GM23338 (cell line): ENCODE measurements at places on chromosomes 2 and 18.

DNA sequence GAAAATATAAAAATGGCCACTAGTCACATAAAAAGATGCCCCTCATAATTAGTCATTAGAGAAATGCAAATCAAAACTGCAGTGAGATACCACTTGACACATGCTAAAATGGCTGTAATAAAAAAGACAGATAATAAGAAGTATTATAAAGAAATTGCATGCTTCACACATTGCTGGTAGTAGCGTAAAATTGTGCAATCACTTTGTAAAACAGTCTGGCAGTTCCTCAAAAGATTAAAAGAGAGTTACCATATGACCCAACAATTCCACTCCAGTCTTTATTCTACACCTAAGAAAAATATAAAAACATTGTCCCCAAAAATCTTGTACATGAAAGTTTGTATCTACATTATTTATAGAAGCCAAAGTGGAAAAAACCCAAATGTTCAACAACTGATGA, 170.6 kb upstream of the FIGN start:
- no peak for DNase-seq
- no peaks in the 10 kb centered on the region for H3K4me1 ChIP-seq
- no peaks in the 10 kb centered on the region for H3K27me3 ChIP-seq
- no peak overlapping the region for H3K4me3 ChIP-seq
- no peaks in the 10 kb centered on the region for H3K36me3 ChIP-seq

DNA sequence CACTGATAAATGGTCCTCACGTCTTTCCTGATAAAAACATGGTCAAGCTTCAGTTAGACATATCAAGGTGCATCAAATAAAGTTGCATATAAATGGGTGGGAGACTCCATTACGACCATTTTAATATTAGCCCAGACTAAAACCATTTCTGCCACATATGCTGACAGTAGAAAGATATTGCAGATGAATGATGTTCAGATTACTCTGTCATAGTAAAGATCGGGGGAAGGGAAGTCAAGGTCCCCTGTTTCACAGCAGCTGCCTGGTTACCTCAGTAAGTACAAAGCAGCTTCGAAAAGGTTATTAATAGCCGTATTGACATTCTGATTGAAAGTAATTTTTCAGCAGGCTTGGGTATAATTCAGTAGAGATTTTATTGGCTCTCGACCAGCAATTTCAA, 927.7 kb upstream of the CDH2 start:
- no peak for DNase-seq
- H3K4me1 ChIP-seq, result peaks cover 8% of the 10 kb centered on the region; the same call in 1 of the 2 replicates

DNA sequence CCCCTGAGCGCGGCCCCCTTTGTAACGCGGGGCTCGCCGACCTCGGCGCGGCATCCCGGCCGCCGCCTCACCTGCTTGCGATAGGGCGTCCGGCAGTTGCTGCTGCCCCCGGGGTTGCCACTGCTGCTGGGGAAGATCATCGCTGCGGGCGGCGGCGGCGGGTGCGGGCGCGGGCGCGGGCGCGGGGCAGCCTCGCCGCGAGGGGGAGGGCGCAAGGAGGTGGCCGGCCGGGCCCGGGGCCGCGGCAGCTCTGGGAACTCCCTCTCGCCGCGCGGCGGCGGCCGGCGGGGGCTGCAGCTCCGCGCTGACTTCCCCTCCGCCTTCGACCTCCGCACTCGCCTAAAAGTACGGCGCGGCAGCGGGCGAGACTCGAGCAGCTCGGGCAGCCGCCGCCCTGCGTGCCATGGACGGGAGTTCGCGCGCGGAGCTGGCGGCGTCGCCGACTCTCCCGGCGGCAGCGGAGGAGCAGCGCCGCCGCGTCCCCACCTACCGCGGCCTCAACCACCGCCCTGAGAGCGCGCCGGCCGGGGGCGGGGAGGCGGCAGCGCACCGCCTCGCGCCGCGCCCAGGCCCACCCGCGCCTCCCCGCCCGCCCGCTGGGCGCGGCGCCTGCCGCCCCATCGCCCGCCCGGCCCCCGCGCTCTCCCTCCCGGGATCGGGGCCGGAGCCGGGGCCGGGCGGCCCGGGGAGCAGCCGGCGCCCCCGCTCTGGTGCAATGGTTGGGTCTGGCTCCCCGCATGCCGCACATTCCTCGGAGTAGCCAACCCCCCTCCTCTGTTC, 86.0 kb downstream of the RBMS1 start:
- H3K36me3 ChIP-seq, result no peaks in the 10 kb centered on the region
- DNase-seq, result peak; percentile 88
- no peak overlapping the region for H3K27ac ChIP-seq
- H3K27me3 ChIP-seq, result peaks cover 53% of the 10 kb centered on the region
- peaks cover 54% of the 10 kb centered on the region for H3K4me1 ChIP-seq

- no peak for DNase-seq
- H3K27me3 ChIP-seq, result no peaks in the 10 kb centered on the region
- H3K27ac ChIP-seq, result no peak overlapping the region
- H3K4me1 ChIP-seq, result no peaks in the 10 kb centered on the region
- H3K36me3 ChIP-seq, result no peaks in the 10 kb centered on the region
- no peak overlapping the region for H3K4me3 ChIP-seq
Measured at GRCh38 chr2:124755386-124755785, 730.3 kb downstream of the CNTNAP5 start.

DNA sequence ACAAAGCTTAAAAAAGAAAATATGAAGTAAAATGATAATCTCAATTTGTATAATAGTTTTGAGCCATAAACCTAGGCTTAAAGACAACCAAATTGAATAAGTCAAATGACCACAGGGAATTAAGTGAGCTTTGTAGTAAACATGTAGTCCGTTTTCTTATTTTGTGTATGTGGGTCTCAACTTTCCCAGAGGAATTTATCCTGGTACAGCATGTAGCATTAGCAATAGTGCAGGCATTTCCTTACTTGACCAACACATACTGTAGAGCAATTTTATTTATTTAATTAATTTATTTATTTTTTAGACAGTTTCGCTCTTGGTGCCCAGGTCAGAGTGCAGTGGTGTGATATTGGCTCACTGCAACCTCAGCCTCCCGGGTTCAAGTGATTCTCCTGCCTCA, 37.5 kb upstream of the MTCL1 start:
- H3K4me1 ChIP-seq, result peaks cover 9% of the 10 kb centered on the region; the same call in 1 of the 2 replicates
- no peak overlapping the region for H3K4me3 ChIP-seq
- no peak overlapping the region for H3K27ac ChIP-seq
- no peak for DNase-seq

DNA sequence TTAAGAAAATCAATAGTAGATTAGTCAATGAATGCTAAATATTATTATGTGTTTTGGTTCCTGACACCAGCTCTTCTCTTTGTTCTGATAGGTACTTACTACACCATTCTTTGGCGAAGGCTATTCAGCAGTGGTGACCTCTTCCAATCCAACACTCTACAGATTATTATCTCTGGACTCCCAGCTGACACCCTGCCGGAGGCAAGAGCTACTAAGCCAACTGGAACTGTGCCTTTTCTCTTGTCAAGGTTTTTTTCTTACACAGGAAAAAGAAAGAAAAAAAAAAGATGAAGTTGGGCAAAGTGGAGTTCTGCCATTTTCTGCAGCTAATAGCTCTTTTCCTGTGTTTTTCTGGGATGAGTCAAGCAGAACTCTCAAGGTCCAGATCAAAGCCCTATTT, 11.7 kb downstream of the CDH7 start:
- no peak for DNase-seq
- no peak overlapping the region for H3K4me3 ChIP-seq
- H3K4me1 ChIP-seq, result no peaks in the 10 kb centered on the region
- no peak overlapping the region for H3K27ac ChIP-seq

DNA sequence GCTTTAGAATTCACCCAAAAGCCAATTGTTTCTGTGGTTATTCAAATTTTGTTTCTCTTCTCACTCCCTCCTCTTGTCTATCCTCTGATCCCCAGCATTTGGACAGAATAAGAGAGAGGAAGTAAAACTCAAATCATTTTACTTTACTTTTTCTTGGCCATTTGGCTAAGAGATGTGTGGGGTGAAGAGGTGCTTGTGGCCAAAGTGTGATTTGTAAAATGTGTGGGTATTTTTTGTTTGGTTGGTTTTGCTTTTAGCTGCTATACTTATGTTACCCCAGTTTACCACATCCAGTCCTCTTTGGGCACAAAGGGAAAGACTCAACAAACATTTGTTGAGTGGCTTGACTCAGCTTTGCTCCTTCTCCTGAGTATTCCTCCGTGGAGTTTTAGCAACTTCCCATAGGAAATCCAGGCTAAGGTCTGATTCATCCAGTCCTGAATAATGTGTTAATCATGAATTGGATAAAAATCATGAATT, 109.1 kb upstream of the CYP1B1 start:
- H3K27me3 ChIP-seq, result no peaks in the 10 kb centered on the region
- H3K36me3 ChIP-seq, result no peaks in the 10 kb centered on the region
- no peaks in the 10 kb centered on the region for H3K4me1 ChIP-seq
- no peak overlapping the region for H3K27ac ChIP-seq
- no peak for DNase-seq

DNA sequence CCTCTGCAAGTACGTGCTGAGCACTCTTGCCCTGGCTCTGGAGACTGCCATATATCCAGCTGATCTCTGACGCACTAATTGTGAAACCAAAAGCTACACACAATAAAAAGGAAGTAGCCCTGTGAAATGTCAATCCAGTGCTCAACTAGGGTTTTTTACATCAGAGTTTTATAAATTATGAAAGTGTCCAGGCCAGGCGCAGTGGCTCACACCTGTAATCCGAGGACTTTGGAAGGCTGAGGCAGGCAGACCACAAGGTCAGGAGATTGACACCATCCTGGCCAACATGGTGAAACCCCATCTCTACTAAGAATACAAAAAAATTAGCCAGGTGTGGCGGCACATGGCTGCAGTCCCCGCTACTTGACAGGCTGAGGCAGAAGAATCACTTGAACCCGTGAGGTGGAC, 24.5 kb upstream of the PEX13 start:
- DNase-seq, result no peak
- H3K4me1 ChIP-seq, result no peaks in the 10 kb centered on the region
- H3K4me3 ChIP-seq, result no peak overlapping the region
- no peaks in the 10 kb centered on the region; the same call in 1 of the 2 replicates for H3K36me3 ChIP-seq
- no peak overlapping the region for H3K27ac ChIP-seq

GRCh38 chr2:99027856-99028255, 91.8 kb upstream of the CRACDL start:
- no peaks in the 10 kb centered on the region for H3K27me3 ChIP-seq
- no peaks in the 10 kb centered on the region for H3K4me1 ChIP-seq
- no peak overlapping the region for H3K27ac ChIP-seq
- H3K4me3 ChIP-seq, result no peak overlapping the region
- no peak for DNase-seq
- no peaks in the 10 kb centered on the region for H3K36me3 ChIP-seq

- no peak overlapping the region for H3K27ac ChIP-seq
- H3K27me3 ChIP-seq, result no peaks in the 10 kb centered on the region
- H3K36me3 ChIP-seq, result no peaks in the 10 kb centered on the region
- peaks cover 12% of the 10 kb centered on the region for H3K4me1 ChIP-seq
- no peak overlapping the region for H3K4me3 ChIP-seq
Measured at GRCh38 chr2:38145236-38145635, 69.3 kb upstream of the CYP1B1 start.

GRCh38 chr2:79935771-79936657, 368.5 kb downstream of the LRRTM1 start:
- no peaks in the 10 kb centered on the region for H3K36me3 ChIP-seq
- DNase-seq, result peak; percentile 92
- no peaks in the 10 kb centered on the region for H3K27me3 ChIP-seq
